A549 treated with AZD2906 at 1 μM for 4 hours (cell line): ENCODE measurements at places on chromosomes 6 and 20. TPM values are rescaled to one million over a fixed set of nuclear protein-coding genes. Genes with fewer than 3 reads are reported as not detected.

The NKX2-2 gene
- total RNA-seq = not detected in 5 replicates

The LGSN gene
- total RNA-seq = 2.2 to 2.4 TPM (median 2.3 TPM) in 5 replicates

The SLA2 gene
- 0.06 to 0.15 TPM (median 0.13 TPM) in 5 replicates for total RNA-seq

The PPDPF gene
- 259 to 387 TPM (median 340 TPM) in 5 replicates for total RNA-seq

The PI16 gene
- total RNA-seq = 0.03 to 0.07 TPM in 2 of 5 replicates, not detected in the others

The RAET1E gene
- total RNA-seq = 1.6 to 3.6 TPM (median 2.8 TPM) in 5 replicates

The SLC4A11 gene
- 10.2 to 13.8 TPM (median 13.0 TPM) in 5 replicates for total RNA-seq

The GLP1R gene
- total RNA-seq = not detected in 5 replicates

The CRIP3 gene
- total RNA-seq = 0.27 to 0.62 TPM (median 0.37 TPM) in 5 replicates

The SLC22A16 gene
- total RNA-seq = 0.21 TPM in 1 of 5 replicates, not detected in the others

The HIVEP1 gene
- 8.3 to 11.4 TPM (median 9.4 TPM) in 5 replicates for total RNA-seq

The SYS1 gene
- total RNA-seq = 26.8 to 32.0 TPM (median 29.4 TPM) in 5 replicates

The TCF19 gene
- total RNA-seq = 13.3 to 15.2 TPM (median 14.2 TPM) in 5 replicates

The SLC22A7 gene
- total RNA-seq = not detected in 5 replicates

The PPP1R14C gene
- 3.4 to 4.0 TPM (median 3.5 TPM) in 5 replicates for total RNA-seq

The TSBP1 gene
- not detected in 5 replicates for total RNA-seq

The NDUFAF4 gene
- total RNA-seq = 27.3 to 51.1 TPM (median 45.2 TPM) in 5 replicates

The TFAP2B gene
- not detected in 5 replicates for total RNA-seq

The MAP7 gene
- total RNA-seq = 19.0 to 21.8 TPM (median 20.2 TPM) in 5 replicates

The EPPIN gene
- not detected in 5 replicates for total RNA-seq

The CD93 gene
- total RNA-seq = 0.01 TPM in 2 of 5 replicates, not detected in the others

The CNKSR3 gene
- total RNA-seq = 9.3 to 12.1 TPM (median 10.3 TPM) in 5 replicates
